ENCODE measurements at places on chromosomes 2 and 18. TPM values are rescaled to one million over a fixed set of nuclear protein-coding genes. Genes with fewer than 3 reads are reported as not detected.

The INHBB gene
- total RNA-seq, result 3.1 TPM

The MC5R gene
- total RNA-seq, result not detected

The SLC9A2 gene
- 76.2 TPM for total RNA-seq

The PFN4 gene
- total RNA-seq, result 0.27 TPM

The RAB31 gene
- 16.0 TPM for total RNA-seq

The BIN1 gene
- total RNA-seq, result 38.5 TPM

The DUSP19 gene
- total RNA-seq, result 2.5 TPM

The DLX2 gene
- total RNA-seq, result not detected

The FASTKD2 gene
- 18.1 TPM for total RNA-seq

The GCKR gene
- 0.22 TPM for total RNA-seq

The APCDD1 gene
- 5.6 TPM for total RNA-seq

The HOXD13 gene
- 0.77 TPM for total RNA-seq

The MRPS5 gene
- 68.8 TPM for total RNA-seq

The ZNF512 gene
- total RNA-seq, result 14.6 TPM

The PRSS56 gene
- not detected for total RNA-seq

The ALLC gene
- total RNA-seq, result not detected

The SLC16A14 gene
- 7.9 TPM for total RNA-seq

The VWC2L gene
- total RNA-seq, result not detected

The PPP1R1C gene
- total RNA-seq, result not detected

The ACOXL gene
- 0.82 TPM for total RNA-seq

The SDC1 gene
- total RNA-seq, result 213 TPM

The GPR55 gene
- 0.35 TPM for total RNA-seq

The TAF4B gene
- 2.5 TPM for total RNA-seq

The SIGLEC15 gene
- not detected for total RNA-seq

The C2orf15 gene
- total RNA-seq, result 3.1 TPM

The SPATA3 gene
- total RNA-seq, result not detected

The NGEF gene
- 25.6 TPM for total RNA-seq

The DES gene
- total RNA-seq, result 24.0 TPM

Measured in colonic mucosa (tissue), 4 donors.